ENCODE measurements at places on chromosomes 16 and 17. TPM values are rescaled to one million over a fixed set of nuclear protein-coding genes. Genes with fewer than 3 reads are reported as not detected.

DNA sequence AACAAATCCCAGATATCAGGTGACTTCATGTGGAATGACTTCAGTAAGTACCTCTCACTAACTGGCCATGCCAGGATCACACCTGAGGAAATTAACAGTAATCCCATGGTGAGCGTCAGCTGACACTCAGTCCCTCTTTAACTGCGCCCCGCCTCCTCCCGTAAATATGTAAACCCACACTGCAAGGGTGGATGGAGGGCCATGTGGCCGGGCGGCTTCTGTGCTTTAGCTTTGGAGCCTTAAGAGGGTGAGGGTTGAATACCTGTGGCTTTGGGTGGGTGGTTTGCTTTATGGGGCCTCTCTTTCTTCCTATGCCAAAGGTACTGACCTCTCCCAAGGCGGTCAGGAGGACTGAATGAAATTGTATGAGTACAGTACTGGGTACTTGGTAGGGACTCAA is 141.7 kb downstream of the MRM1 start:
- no peak for DNase-seq

- H3K36me3 ChIP-seq: no peaks in the 10 kb centered on the region
- H3K4me3 ChIP-seq: no peak overlapping the region
- H3K27me3 ChIP-seq: no peaks in the 10 kb centered on the region
- DNase-seq: no peak
These were observed 45.5 kb downstream of the TMEM132E start for GRCh38 chr17:34624767-34625383.

DNA sequence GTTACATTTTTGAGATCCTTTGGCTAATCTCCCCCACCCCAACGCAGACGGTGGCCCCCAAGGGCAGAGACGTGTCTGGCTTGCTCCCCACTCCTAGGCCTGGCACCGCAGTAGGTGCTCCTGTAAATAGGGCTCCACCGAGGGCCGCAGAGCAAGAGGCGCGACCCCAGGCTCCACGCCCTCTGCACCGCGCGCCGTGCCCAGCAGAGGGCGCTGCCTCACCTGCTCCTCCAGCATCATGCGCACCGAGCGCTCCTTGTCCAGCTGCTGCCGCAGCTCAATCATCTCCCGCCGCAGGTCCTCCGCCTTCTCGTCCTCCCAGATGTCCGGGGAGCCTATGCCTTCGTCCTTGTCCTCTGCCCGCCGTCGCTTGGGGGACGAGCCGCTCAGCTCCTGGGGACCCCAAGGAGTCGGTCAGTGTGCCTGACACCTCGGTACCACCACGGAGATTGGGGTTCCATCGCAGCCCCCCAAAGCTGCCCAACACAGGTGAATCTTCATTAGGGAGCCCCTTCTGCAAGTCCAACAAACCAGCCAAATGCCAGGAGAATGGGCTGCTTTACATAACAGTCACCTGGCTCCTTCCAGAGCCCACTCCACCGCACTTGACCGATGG is 11.2 kb downstream of the TFAP4 start:
- peaks cover 14% of the 10 kb centered on the region for H3K36me3 ChIP-seq
- peaks cover 27% of the 10 kb centered on the region for H3K4me1 ChIP-seq
- H3K27me3 ChIP-seq: no peaks in the 10 kb centered on the region
- no peak overlapping the region for H3K27ac ChIP-seq

DNA sequence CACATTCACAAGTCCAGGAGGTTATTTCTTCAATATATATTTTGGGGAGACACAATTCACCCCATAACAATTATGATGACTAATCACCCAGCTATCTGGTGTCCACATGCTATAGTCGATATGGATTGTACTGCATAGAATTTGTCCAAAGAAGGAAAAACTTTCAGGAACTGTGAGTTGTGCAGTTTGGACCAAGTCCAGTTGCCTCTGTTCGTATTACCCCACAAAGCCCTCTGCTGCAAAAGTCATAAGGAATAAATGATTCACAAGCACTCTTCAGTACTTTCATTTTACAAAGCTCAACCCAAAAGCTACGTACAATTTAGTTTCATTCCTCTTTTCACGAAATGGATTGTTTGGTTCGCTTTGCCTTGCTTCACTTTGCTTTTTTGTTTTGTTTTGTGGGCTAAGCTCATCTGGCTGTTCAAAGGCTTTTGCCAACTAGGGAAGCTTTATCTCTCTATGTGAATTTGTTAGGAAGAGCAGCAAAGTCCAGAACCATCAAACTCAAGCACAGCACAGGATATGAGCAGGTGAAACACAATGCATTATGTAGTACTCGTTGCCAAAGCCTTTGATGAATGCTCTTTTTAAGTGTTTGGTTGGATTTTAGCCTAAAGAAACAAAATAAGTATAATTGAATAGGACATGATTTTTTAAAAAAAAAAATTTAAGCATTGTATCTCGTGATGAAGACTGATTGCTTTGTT is 98.6 kb downstream of the ZNF18 start:
- H3K4me3 ChIP-seq: no peak overlapping the region
- no peak for DNase-seq
- no peaks in the 10 kb centered on the region for H3K4me1 ChIP-seq
- no peaks in the 10 kb centered on the region for H3K27me3 ChIP-seq
- H3K27ac ChIP-seq: no peak overlapping the region

GRCh38 chr16:83455716-83456115 is 352.1 kb upstream of the HSBP1 start:
- no peaks in the 10 kb centered on the region for H3K4me1 ChIP-seq
- no peaks in the 10 kb centered on the region for H3K36me3 ChIP-seq
- no peak overlapping the region for H3K4me3 ChIP-seq
- no peak overlapping the region for H3K27ac ChIP-seq

- H3K4me1 ChIP-seq: peaks cover 44% of the 10 kb centered on the region
- DNase-seq: peak; percentile 1
- H3K36me3 ChIP-seq: peaks cover 2% of the 10 kb centered on the region
- no peak overlapping the region for H3K27ac ChIP-seq
- no peaks in the 10 kb centered on the region for H3K27me3 ChIP-seq
These were observed 12.4 kb downstream of the TENT4B start for GRCh38 chr16:50165473-50165872.

GRCh38 chr17:30238387-30239088 is 3.0 kb upstream of the SLC6A4 start:
- H3K4me3 ChIP-seq: no peak overlapping the region
- no peak overlapping the region for H3K27ac ChIP-seq
- H3K4me1 ChIP-seq: peaks cover 14% of the 10 kb centered on the region
- H3K36me3 ChIP-seq: no peaks in the 10 kb centered on the region
- H3K27me3 ChIP-seq: peaks cover 29% of the 10 kb centered on the region
- no peak for DNase-seq

- peaks cover 4% of the 10 kb centered on the region for H3K36me3 ChIP-seq
- H3K27me3 ChIP-seq: no peaks in the 10 kb centered on the region
- H3K4me3 ChIP-seq: no peak overlapping the region
- H3K4me1 ChIP-seq: peaks cover 40% of the 10 kb centered on the region
- H3K27ac ChIP-seq: no peak overlapping the region
These were observed 1.0 kb upstream of the RAB26 start for GRCh38 chr16:2147378-2147777.

DNA sequence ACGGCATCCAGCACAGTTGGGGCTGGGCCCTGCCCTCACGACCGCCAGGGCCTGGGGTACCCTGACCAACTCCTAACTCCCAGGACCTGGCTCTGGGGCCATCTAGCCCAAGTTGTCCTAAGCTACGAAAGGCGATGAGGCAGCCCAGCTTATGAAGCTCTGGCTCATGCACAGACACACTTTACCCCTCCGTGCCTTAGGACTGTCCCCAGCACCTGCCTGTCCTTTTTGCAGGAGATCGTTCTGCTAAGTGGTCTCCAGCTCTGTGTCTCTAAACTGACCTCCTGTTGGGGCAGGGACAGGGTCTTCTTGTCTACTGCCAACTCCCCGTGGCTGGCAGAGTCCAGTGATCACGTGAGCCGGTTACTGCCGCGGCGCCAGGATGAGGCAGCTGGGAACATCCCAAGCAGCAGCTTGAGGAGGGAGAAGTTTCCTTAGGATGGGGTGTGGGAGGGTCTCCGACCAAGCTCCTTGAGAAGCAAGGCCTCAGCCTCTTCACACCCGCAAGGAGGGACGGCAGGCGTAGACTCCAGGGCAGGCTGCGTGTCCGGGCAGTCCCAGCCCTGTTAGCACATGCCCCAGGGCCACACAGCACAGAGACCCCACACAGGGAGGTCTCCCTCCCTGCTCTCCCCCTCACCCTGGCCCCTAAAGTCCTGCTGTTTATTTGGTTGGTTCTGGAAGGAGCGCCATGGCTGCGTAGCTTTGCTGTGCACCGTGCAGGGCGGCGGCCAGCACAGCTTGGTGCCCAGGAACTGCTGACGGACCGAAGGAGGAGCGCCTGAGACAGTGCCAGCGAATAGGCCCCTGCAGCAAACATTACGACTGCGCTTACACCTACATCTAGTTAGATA is 16.4 kb upstream of the METRNL start:
- no peaks in the 10 kb centered on the region for H3K36me3 ChIP-seq
- no peak for DNase-seq
- no peak overlapping the region for H3K4me3 ChIP-seq
- H3K4me1 ChIP-seq: peaks cover 2% of the 10 kb centered on the region

DNA sequence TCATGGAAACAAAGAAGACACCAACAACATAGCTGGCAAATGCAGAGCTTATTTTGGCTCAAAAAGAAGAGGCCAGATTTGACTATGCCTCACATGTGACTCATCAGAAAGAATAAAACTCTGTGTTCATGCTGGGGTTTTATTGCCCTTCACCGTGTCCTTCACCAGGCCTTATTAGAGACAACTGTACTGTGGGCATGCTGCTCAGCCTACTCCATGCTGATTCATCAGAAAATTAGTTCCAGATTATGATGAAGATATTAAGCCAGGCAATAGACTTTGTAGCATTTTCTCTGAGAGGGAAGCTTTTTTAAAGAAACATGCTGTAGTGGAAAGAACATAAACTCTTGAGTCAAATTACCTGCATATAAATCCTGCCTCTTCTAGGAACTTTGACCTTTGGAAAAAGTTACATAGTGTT is 89.8 kb downstream of the CYB561 start:
- H3K4me1 ChIP-seq: peaks cover 55% of the 10 kb centered on the region
- no peak overlapping the region for H3K4me3 ChIP-seq
- peak overlapping the region; percentile 93 for H3K27ac ChIP-seq

DNA sequence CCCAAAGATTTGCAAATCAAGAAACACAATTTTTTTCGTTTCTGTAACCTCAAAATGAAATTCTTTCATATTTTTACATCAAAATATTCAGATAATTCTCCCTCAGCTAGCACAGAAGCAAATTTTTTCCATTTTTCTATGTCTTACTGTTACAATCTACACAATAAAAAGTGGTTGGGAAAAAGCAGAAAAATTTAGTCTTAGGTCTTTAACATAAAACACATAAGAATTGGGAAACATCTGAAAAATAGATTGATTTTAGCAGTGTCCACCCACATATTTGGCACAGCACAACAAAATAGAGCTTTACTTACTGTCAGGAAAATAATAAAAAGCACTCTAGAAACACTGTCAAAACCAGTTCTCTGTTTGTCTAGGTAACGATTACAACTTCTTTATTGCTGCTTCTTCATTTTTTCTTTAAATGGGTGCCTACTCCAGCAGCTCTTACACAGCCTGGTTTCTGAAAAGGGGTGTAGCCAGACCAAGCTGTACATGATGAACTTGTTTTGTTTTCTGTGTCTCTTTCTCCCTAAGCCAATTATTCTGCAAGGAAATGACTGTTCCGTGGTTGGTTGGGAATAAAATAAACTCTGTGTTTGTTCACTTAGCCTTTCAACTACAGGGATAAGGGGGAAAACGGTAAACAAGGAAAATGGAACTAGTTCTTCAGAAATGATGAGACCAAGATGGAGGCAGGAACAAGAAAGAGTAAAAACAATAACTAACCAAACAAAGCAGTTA is at the start of gene ABCA6:
Gene ABCA6, minus strand, starts transcription at position 465 of the 744 bp plus-strand sequence. CDS start 1,192 bp downstream, outside the sequence.
- H3K27ac ChIP-seq: peak within 1 kb of the TSS; percentile 81
- H3K4me3 ChIP-seq: no peak within 1 kb of the TSS
- H3K27me3 ChIP-seq: no peaks in the 10 kb centered on the region
- peaks cover 30% of the 10 kb centered on the region for H3K4me1 ChIP-seq
- H3K36me3 ChIP-seq: peaks cover 2% of the 10 kb centered on the region

GRCh38 chr16:47611042-47611441 is 149.9 kb downstream of the PHKB start:
- no peak overlapping the region for H3K27ac ChIP-seq
- DNase-seq: no peak
- no peaks in the 10 kb centered on the region for H3K4me1 ChIP-seq
- H3K36me3 ChIP-seq: peaks cover 32% of the 10 kb centered on the region
- H3K4me3 ChIP-seq: no peak overlapping the region

DNA sequence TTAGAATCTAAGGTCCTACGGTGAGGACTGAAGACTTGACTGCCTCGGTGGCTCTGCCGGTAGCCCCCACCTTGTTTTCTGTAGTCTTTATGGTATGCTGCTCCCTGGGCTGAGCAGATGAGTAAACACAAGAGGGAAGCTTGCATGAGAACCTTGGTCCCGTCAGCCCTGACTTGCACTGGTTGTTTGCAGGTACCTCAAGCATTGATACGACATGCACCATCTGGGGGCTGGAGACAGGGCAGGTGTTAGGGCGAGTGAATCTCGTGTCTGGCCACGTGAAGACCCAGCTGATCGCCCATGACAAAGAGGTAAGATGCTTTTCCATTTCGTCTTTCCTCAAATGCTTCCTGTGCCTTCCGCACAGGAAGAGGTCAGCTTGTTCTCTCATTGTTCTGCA is 21.1 kb upstream of the TACO1 start:
- H3K4me1 ChIP-seq: no peaks in the 10 kb centered on the region
- H3K4me3 ChIP-seq: no peak overlapping the region
- H3K36me3 ChIP-seq: peaks cover 32% of the 10 kb centered on the region

- peaks cover 2% of the 10 kb centered on the region for H3K36me3 ChIP-seq
- no peak overlapping the region for H3K4me3 ChIP-seq
- no peaks in the 10 kb centered on the region for H3K27me3 ChIP-seq
- no peak for DNase-seq
These were observed 448.9 kb upstream of the ERCC4 start for GRCh38 chr16:13471036-13471435.

GRCh38 chr17:18028114-18028951 is 10.6 kb downstream of the ATPAF2 start:
- H3K27me3 ChIP-seq: no peaks in the 10 kb centered on the region

GRCh38 chr16:85125570-85126393 is 13.5 kb upstream of the CIBAR2 start:
- H3K27me3 ChIP-seq: no peaks in the 10 kb centered on the region
- peak overlapping the region; percentile 89 for H3K27ac ChIP-seq
- no peak overlapping the region for H3K4me3 ChIP-seq
- H3K36me3 ChIP-seq: no peaks in the 10 kb centered on the region
- H3K4me1 ChIP-seq: peaks cover 41% of the 10 kb centered on the region
- no peak for DNase-seq

- no peaks in the 10 kb centered on the region for H3K27me3 ChIP-seq
- peak overlapping the region; percentile 92 for H3K4me3 ChIP-seq
- peaks cover 29% of the 10 kb centered on the region for H3K36me3 ChIP-seq
- peaks cover 32% of the 10 kb centered on the region for H3K4me1 ChIP-seq
- DNase-seq: no peak
These were observed 8.0 kb upstream of the UNK start for GRCh38 chr17:75776386-75777295.

DNA sequence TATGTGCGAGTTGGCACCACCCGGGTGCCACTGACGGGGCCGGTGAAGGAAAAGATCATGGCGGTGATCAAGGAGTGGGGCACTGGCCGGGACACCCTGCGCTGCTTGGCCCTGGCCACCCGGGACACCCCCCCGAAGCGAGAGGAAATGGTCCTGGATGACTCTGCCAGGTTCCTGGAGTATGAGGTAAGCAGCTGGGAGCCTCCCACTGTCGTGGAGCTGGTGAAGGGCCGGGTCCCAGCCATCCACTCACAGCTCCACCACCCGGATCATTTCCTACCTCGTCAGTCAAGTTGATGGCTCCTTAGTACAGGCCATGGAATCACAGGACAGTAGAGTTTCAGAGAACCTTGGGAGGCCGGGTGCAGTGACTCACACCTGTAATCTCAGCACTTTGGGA is 20.0 kb downstream of the ATP2A1 start:
- no peaks in the 10 kb centered on the region for H3K27me3 ChIP-seq
- H3K4me3 ChIP-seq: no peak overlapping the region
- H3K36me3 ChIP-seq: no peaks in the 10 kb centered on the region
- H3K4me1 ChIP-seq: no peaks in the 10 kb centered on the region

KRT13 gene
- total RNA-seq: not detected

VAT1L gene
- not detected for total RNA-seq

AGRP gene
- total RNA-seq: not detected

ASPA gene
- total RNA-seq: not detected

HSF4 gene
- total RNA-seq: 22.3 TPM

Measured in osteocyte (in vitro differentiated cells).